Stimulated activated CD8-positive, alpha-beta memory T cell treated with anti-CD3 and anti-CD28 coated beads, Interleukin-4, amount 100 ng/mL, for 48 hours (primary cell): ENCODE measurements at places on chromosomes 5 and 9.

DNA sequence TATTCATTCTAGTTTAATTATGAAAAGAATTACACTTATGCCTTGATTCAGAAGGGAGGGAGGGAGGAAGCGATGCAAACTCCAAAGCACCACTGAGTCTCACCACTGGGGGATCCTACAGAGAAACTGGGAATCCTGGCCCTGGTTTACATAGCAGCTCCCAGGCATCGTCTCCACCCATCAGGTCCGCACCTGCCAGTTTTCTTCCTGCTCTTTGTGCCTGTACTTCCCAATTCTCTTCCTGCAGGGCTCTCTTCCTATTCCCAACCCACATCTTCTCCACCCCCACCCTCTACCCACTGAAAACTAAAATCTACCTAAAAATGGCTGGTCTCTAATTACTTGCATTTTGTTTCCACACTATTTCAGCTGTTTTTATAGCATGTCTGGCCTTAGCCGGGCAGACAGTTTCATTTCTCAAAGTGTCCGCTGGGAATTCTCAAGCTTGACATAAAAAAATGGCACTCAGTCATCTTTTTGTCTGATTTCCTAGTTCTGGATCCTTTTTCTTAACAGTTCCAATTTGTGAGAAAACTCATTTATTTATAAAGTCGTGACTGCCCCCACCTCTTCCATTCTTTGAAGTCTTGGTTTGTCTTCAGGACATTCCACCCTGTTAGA lies 1.6 kb upstream of the TNIP1 start:
- no peak for DNase-seq

- no peak for DNase-seq
Observed at GRCh38 chr5:58810086-58810485, 227.2 kb downstream of the RAB3C start.

DNA sequence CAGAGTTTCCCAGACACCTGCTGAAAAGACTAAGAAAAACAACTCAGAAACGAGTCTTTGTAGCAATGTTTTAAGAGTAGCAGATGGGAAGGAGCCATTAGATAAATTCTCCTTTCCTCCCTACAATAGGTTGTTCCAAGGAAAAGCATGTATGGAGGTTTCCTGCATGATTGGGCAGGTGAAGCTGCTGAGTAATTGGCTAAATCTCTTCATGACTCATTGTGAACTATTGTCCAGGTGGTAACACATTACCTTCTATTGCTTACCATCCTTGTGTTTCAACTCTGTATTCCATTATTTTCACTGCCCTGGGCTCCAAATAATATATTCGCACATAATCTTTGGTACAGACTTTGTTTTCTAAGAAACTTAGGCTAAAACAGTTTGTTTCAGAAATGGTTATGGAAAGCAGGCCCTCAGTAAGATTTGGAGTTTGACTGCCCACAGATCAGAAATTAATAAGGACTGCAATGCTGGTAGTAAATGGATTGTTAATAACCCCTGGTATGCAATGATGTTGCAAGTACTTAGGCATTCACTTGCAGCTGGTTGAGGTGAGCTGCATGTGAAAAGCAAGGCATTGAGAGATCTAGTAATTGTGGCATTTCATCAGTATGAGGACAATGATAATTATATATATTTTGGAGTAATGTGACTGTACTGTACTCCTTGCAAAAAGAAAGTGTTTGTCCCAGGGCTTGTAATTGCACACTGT lies 281.4 kb upstream of the VLDLR start:
- DNase-seq, result no peak

- no peak for DNase-seq
Observed at GRCh38 chr5:158223054-158223600, 364.2 kb upstream of the CLINT1 start.

GRCh38 chr5:76379316-76379715 lies 23.8 kb upstream of the IQGAP2 start:
- no peak for DNase-seq

GRCh38 chr5:531749-532315 lies 7.6 kb upstream of the SLC9A3 start:
- DNase-seq, result no peak

- no peak for DNase-seq
Observed at GRCh38 chr9:78574354-78575045, 277.6 kb downstream of the PSAT1 start.

DNA sequence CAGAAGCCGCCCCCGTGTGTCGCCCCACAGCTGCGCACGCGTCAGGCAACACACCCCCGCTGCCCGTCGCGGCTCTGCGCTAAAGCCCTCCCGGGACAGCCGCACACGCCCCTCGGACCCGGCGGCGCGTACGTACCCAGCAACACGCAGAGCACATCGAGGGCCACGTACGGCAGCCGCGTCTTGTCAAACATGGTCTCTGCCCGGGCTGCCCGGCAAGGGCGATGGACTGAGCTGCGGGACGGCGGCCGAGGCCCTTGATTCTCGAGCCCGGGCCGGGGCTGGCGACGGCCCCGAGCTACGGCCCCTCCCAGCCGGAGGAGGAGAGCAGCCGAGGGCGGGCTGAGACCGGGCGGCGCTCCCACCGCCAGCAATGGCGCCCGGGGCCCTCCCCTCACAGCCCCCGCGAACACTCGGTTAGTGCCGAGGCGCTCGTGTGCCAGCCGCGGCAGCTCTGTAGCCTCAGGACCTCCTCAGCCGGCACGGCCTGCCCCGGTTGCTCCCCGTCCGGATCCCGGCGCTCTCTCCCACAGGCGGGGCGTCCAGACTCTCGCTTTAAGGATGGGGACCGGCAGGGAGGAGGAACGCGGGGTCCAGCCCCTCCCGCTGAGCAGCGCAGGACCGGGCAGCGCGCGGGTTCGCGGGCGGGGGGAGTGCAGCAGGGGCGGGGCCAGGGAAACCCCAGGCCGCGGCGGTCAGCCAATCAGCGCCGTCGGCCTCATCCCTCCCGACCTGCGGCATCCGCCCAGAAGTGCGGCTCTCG lies at the start of gene PLPP1:
Gene PLPP1 (minus strand): TSS at position 529 of the 763 bp plus-strand sequence. CDS start 335 bp downstream, at position 194.
- DNase-seq, result peak; percentile 86

DNA sequence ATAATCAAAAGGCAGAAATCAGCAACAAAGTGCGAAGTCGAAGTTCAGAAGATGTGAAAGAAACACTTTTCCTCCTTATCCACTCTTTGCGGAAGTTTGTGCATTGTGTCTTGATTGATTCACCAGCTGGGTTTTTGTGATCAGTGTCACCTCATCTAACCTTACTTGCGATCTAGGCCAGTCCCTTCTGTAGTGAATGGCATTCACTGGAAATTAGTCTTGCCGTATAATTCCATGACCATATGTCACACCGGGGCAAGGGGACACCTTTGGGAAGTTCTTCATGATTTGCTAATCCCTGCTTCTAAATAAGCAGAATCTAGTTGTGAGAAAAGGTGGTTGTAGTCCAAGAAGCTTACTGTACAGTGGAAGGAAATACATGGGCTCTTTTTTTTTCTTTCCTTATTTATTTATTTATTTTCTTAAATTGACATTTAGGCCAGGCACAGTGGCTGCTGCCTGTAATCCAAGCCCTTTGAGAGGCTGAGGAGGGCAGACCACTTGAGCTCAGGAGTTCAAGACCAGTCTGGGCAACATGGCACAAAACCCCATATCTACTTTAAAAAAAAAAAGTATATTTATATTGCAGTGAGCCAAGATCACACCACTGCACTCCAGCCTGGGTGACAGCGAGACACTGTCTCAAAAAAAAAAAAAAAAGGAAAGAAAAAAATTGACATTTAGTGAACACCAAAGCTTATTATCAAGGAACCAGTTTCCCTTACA lies 7.8 kb downstream of the RAI14 start:
- DNase-seq, result no peak

DNA sequence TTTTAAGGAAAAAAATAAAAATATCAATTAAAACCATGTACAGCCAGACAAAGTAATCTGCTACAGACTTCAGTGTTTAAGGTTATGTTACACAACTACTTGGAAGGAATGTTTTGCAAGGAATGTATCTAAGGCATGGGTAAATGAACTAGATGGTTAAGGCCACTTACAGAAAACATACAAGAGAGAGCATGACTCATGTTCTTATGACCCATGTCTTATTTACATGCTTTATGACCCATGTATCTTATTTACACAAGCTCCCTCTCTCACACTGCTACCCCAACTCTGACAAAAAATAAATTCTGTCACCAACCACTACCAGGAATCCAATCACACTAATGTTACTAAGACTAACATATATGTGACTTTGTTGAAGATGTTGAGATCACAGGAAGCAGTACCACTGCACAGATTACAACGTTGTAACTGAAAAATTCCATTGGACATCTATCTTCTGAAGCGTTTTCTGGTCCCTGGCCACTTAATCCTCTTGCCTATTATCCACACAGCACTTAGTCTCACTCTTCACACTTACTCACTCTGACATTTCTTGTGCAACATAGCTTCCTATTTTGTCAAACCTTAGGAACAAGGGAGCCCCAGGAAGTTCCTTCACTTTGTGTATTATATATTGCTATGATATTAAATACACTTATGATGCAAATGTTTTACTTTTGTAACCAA lies 1630.1 kb upstream of the C9orf72 start:
- DNase-seq, result no peak

DNA sequence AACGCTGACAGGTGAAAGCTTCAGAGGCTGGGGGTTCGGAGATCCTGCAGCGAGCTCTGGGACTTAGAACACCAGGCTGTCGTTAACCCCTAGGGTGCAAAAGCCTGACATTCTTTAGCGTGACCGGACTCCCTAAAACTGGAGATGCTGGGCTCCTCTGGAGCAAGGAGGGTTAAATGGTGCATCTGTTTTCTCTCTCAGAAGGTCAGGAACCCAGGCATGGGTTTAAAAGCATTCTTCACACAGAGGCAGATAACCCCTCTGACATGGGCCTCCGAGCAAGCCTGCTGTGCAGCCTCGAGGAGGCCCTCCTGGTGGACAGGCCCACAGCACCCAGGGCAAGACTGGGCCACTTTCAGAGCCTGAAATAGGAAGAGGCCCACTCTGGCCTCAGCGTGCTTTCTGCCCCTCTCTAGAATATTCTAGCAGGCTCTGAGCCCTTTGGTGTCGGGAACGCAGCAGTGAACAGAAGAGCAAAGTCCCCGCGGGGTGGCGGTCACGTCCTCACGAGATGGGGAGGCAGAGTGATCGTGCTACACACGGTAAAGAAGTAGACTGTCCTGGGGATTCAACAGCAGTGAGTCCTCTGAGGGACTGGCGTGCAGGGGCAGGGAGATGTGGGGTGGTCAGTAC lies 124.8 kb downstream of the COL23A1 start:
- DNase-seq, result no peak

- no peak for DNase-seq
Observed at GRCh38 chr5:88799938-88800535, 82.9 kb downstream of the MEF2C start.

DNA sequence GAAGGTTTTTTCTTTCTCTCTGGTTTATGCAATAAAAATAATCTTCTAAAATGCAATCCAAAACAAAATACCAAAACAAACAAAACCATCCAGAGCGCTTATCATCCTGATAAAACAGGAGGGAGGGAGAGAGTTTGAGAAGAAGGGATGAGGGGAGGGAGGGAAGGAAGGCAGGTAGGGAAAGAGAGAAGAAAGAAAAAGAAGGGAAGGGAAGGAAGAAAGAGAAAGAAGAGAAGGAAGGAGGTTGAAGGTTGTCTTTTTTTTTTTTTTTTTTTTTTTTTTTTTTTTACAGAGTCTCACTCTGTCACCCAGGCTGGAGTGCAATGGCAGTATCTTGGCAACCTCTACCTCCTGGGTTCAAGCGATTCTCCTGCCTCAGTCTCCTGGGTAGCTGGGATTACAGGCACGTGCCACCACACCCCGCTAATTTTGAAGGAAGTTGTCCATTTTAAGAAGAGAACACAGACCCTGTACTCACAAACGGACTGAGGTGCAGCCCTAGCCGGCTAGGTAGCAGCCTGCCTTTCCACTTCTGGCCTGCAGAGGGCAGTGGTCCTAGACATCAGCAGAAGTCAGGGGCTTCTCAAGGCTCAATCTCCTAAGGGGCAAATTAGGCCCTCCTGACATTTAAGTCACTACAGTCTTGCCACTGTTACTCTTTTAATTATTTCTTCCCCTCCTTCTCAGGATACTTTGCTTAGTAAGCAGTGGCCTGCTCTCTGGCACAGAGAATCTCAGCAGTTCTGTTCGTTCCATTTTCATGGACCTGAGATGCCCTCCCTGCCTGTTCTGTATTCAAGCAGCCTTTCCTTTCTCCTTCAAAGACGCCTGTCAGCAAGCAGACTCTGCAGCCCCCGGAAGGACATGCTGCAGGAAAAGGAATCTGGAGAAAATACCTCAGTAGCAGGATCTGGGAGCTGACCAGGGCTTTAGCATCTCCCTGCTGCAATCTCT lies 76.4 kb downstream of the EPB41L4B start:
- DNase-seq, result peak; percentile 82

DNA sequence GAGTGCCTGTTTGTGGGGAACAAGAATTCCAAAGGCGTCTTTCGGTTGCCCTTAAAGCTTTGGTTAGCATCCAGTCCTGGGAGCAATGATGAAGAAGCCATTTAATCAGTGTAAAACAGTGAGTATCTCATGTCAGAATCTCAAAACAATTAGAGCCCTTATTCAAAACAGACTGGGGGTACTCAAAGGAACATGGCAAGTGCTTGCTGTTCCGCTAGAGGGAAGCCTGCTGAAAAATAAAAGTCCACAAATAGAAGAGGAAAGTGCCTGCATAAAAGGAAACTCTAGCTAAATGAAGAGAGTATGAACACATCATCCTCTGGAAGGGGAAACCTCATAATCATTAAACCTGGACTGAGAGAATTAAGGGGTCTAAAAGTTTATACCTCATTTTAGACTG lies 26.4 kb downstream of the FBXL7 start:
- DNase-seq, result no peak

DNA sequence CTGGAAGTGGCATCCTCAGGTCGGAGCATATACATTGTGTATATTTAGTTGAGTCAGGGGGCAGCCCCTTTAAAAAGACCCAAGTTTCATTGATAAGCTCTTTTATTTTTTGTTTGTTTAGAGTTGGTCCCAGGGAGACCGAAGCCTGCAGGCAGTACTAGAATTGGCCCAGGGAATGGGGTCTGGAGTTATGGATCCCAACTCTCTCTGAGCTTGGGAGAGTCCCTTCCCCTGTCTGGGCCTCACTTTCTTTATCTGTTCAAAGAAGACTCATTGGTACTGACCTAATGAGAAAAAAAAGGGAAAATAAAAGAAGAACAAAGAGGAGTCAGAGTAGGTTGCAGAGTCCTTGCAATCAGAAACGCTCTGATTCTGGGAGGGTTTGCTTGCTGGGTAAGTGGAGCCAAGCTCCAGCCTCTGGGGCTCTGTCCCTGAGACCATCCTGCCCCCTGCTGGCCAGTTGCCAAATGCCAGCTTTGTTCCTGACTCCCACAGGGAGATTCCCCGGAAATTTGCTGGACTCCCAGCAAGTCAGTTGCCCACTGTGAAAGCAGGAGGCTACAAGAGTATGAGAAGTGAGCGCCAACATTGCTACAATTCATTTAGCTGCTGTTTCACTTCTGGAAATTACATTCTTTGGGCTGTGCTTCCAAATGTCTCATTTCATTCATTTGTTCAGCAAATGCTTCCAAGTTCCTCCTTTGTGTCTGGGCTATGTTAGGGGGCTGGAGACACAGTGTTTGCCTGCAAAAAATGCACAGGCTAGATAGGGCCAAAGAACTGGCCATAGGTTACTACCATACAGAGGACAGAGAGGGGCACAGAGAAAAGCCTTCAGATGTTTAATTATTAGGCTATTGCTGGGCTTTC lies 156.2 kb downstream of the MELK start:
- peak; percentile 90 for DNase-seq
